ENCODE measurements at places on chromosomes 5 and 9.

GRCh38 chr5:158013939-158014338 lies 155.0 kb upstream of the CLINT1 start:
- no peak for DNase-seq

DNA sequence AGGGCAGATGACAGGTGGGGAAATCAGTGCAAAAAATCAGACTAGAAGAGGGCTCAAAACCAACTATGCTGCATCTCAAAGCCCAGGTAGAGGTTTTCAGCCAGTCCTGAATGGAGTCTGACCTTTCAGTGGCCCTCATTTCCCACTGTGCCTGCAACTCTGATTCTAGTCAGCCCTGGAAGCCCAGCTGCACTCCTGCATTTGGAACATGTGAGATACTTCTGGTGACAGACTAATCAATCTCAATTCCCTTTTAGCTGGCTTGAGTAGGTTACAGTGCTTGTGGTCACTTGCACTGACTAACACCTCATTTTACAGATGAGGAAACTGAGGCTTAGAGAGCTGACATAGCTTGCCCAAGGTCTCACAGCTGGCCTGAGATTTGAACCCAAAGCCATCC lies 7.9 kb upstream of the ACSL6 start:
- no peak for DNase-seq

- DNase-seq: no peak
Measured at GRCh38 chr9:86722706-86723075, 224.6 kb downstream of the GAS1 start.

DNA sequence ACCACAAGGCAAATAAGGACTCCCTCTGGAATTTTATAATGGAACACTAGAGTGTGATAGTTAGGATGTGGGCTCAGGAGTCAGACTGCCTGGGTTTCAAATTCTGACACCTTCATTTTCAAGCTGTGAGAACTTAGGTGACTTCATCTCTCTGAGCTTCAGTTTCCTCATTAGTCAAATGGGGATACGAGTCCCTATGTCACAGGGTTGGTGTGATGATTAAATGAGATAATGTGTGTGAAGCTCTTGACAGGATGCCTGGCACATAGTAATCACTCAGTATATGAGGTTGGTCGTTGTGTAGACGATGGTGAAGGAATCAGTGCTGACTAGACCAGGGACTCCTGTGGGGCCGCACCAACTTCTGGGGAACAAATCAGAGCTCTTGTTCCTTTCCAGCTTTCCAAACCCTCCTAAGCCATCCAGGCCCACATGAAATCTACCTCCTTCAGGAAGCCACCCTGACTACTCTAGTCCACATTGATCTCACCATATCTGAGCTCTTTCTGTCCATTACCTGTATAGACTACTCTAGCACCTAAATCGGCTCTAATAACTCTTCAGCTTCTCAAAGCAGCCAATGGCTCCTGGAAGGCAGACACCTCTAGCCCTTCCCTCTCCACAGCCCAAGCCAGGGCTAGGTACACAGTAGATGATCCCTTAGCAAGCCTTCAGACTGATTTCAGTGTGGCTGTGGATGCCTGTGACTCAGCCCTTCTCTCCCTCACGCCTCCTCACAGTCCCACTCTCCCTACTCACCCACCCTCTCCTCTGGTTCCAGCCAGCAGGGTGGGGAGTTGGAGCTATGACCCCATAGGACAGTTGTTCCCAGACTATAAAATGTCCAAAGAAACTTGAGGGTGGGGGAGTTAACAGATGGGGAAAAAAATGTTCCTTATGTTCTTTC lies 2.5 kb upstream of the TCF7 start:
- DNase-seq: no peak

DNA sequence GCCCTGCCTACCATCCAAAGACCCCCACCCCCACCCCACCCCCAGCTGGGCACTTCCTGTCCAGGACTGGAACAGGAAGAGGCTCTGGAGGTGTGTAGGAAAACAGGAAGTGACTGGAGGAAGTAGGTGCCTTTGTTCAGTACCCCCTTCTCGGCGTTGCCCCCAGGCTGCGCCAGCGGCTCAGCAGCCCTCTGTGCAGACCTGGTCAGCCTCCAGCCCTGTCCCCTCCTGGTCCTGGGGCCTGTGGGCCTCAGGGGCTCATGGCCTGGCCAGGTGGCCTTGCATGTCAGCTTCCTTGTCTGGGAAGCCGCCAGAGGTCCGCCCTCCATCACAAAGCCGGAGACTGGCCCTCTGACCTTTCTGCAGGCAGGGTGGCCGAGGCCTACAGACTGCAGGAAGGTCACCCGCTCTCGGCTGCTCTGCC lies 26.0 kb downstream of the FLT4 start:
- DNase-seq: no peak
